ENCODE measurements at places on chromosomes 16 and 17.

GRCh38 chr17:4657678-4658077 lies 16.2 kb upstream of the ALOX15 start:
- DNase-seq, result no peak

DNA sequence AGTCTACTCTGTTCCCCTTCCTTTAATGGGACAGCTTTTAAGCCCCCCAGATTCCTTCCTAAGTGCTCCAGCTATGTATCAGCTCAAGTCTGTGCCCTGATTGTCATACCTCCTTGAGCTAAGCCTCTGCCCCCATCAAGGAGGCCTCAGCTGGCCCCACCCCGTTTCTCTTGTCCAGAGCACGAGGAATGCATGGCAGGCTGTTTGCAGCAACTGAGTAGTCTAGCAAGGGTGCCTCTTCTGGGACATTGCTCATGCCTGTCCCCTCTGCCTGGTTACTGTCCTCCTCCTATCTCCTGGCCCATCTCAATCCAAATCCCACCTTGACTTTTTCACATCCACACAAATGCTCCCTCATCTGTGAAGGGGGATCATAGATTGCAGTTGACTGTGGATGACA lies 27.8 kb upstream of the TMEM220 start:
- DNase-seq, result no peak

- DNase-seq, result no peak
Observed at GRCh38 chr16:83348991-83349390, 458.8 kb upstream of the HSBP1 start.

GRCh38 chr17:56358651-56359050 lies 205.4 kb downstream of the ANKFN1 start:
- no peak for DNase-seq

GRCh38 chr16:66587881-66588600 lies 8.8 kb downstream of the CMTM2 start:
- DNase-seq, result no peak

GRCh38 chr17:65323049-65323448 lies 185.9 kb downstream of the RGS9 start:
- DNase-seq, result no peak

DNA sequence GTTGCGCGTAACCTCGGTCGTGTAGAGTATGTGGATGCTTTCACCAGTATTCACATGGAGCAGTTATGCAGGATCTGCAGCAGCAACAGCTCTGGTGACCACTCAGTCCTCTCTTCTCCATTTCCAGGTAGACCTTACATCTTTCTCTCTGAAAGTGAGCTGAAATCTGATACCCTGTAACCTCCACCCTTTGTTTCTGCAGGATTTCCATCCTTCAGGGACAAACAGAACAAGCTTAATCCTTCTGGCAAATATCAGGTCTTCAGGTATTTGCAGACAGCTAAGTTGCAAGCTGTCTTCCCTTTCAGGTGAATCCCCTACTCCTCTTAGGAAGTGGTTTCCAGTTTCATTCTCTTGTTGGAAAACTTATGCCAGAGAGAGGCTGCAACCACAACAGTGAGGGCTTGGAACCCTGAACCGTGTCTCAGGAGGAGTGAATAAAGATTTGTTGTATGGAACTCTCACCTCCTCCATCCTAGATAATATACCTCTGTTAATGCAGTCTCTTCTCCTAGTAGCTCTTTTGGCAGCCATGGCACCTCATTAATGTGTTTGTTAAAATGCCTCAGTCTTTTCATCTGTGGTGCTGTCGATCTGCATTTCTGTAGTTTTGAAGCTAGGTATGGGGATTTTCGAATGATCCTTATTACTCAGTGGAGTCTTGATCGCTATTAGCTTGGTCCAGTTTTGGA lies 172.5 kb downstream of the PRKCA start:
- DNase-seq, result no peak

- no peak for DNase-seq
Observed at GRCh38 chr17:63946440-63947363, 14.6 kb upstream of the CD79B start.

DNA sequence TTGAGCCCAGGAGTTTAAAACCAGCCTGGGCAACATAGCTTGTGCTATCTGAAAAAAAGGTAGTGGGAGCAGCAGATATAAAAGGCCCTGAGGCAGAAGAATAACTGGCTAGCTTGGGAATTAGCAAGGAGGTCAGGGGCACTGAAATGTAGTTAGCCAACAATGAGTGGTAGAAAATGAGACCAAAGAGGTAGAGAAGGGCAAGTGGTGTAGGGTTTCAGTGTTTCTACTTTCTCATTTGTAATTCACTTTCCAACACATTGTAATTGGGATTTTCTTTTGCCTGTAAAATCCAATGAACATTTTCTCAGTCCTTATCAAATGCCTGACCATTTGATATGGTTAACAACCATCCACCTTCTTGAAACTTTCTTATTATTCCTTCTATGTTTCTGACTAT lies 95.1 kb upstream of the CORO6 start:
- DNase-seq, result no peak

- no peak for DNase-seq
Observed at GRCh38 chr17:68301438-68301959, 10.2 kb downstream of the ARSG start.

DNA sequence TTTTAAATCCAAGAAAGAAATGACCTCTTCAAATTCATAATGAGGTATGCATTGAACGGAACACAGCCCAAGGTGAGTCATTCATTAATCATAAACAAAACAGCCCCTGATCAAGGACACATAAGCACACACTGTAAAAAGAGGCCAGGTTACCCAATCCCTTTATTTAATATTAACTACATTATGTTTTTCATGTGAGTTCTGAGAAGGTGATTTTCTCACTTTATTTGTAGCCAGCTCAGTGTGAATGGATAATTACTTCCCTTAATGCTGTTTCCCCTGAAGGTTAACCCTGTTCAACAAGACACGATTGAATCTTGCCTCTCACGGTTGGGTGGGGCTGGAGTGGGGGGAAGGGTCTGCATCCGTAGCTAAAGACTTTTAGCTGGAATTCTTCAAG lies 257.3 kb upstream of the SALL1 start:
- no peak for DNase-seq

- no peak for DNase-seq
Observed at GRCh38 chr16:47715442-47716083, 254.4 kb downstream of the PHKB start.

- DNase-seq, result no peak
Observed at GRCh38 chr17:63274146-63274545, 172.0 kb downstream of the CYB561 start.

GRCh38 chr17:19744922-19745757 lies 3.0 kb downstream of the ALDH3A1 start:
- DNase-seq, result no peak

DNA sequence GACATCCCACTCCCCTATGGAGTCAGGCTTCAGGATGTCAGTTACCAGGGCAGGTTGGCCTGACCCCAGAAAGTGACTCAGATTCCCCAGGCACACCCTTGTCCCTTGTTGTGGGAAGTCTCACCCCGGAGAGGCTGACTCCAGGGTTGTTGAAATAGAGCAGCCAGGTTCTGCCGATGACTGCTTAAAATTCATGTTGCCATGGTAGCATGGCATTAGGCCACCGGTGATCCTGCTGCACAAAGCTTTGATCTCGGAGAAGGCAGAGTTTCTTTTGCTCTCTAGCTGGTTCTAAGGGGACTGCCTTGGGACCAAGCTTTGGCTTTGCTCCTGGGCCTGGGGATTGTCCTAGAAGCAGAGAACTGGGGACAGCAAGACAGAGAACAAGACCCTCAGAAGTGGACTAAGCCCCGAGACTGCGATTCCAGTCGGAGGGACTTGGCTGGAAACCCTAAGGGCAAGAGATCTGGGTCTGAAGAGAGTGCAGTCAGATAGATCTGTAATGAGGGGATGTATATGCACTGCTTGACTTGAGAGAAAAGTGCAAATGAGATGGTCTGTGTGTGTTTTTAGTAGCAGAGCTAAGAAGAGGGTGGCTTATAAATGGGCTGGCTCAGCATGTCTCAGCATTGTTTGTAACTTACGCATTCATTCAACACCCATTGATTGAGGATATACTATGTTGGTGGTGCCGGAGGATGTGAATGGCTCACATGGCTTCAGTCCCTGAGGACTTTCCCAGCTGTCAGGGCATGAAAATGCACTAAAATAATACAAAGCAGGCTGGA lies 106.9 kb downstream of the RGS9 start:
- no peak for DNase-seq

DNA sequence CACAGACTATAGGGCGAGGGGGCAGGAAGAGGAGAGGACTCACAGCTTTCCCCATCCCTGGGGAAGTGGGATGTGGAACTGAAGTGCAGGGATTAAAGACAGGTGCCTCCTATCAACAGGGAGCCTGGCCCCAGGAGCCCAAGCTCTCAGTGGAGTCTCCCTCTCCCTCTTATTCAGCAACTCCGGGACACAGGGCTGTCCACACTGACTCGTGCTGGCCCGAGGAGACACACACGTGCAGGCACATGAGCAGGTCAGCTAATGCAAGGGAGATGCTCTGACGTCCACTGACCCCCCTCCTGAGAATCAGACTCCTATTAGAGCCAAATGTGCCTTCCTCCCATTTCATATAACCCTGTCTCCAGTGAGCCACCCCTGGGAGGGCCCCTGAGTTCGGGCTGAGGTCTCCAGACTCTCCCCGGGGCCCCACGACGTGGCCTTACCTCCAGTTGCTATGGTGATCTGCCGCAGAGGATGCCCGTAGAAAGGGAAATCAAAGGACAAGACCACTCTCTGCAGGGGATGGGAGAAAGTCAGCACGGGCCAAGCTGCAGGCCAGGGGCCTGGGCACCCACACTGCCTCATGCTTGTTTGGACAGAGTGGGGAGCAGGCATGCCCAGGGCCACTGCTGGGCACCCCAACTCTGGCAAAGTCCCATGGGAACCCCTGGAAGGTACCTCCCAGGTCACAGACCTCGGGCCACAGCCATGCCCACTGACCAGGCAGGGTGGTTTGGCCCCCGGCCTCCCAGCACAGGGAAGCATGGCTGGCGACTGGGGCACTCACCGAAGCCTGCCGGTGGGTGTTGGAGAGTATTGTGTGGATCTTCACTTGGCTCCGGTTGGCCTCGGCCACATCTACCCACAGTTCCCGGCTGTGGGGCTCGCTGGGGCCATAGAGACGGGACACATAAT lies 42.7 kb downstream of the PLXDC1 start:
- no peak for DNase-seq

GRCh38 chr17:43403846-43404245 lies 5.1 kb downstream of the ARL4D start:
- DNase-seq, result no peak

- no peak for DNase-seq
Observed at GRCh38 chr17:9291912-9292560, 270.7 kb downstream of the NTN1 start.

- DNase-seq, result no peak
Observed at GRCh38 chr17:44602970-44603369, 45.7 kb downstream of the FZD2 start.

- DNase-seq, result no peak
Observed at GRCh38 chr16:79656553-79657115, 56.1 kb upstream of the MAF start.

DNA sequence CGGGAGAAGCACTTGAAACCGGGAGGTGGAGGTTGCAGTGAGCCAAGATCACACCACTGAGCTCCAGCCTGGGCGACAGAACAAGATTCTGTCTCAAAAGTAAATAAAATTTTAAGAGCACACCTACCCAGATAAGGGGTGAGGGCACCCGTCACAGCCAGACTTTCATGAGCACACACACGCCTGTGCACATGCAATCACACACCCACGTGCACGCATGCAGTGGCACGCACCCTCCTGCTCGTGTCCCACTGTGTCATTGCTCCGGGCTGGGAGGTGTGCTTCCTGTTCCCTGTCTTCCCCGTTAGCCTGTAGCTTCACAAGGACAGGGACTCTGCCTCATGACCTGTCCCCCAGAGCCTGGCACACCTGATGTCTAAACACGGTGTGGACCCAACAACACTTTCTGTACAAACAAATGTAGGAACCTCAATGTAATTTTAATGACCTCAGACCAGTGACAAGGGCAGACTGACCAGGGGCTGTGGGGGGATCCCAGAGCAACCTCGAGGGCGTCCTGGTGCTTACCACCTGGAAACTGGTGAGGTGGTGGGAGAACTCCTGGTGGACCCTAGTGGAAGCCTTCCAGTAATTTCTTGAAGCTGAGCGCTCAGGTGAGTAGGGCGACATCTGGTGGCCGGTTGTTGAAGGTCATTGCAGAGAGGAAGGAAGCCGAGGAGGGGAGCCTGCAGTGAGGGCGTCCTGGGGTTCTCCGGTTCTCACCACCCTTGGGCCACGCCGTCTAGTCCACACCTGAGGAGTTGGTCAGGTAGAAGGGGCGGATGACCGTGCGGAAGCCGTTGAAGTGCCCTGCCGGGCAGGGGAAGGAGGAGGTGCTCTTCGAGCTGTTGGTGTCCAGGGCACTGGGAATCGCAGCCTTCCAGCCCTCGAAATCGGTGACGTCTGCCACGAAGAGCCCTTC lies 8.6 kb downstream of the LGALS3BP start:
- DNase-seq, result peak; percentile 38

Measured in SIG-M5 (cell line).